ENCODE measurements at places on chromosomes 3 and 15.
A peak's percentile ranks its signal among the peaks of the same experiment; 100 is the strongest.

- H3K4me3 ChIP-seq = no peak overlapping the region
- H3K27ac ChIP-seq = no peak overlapping the region
- peaks cover 11% of the 10 kb centered on the region for H3K36me3 ChIP-seq
- H3K27me3 ChIP-seq = no peaks in the 10 kb centered on the region
- no peaks in the 10 kb centered on the region for H3K4me1 ChIP-seq
Measured at GRCh38 chr3:23900744-23901143, 16.0 kb downstream of the NKIRAS1 start.

DNA sequence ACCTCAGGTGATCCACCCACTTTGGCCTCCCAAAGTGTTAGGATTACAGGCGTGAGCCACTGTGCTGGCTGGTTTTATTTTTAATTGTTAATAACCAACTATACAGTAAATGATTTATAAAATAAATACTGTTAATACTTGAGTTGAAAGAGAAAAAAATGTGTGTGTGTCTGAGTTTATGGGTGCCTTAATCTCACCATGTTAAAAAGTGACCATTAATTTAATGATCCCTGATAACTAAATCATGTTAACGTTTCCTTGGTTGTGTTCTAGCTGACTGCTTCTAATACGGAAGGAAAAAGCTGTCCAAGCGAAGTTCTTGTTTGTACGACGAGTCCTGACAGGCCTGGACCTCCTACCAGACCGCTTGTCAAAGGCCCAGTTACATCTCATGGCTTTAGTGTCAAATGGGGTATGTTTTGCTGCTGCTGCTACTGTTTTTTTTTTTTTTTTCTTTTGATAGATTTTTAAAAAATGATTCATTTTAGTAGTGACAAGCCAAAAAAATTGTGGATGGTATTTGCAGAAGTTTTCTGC is 113.5 kb downstream of the GHSR start:
- no peak for DNase-seq
- no peak overlapping the region for H3K27ac ChIP-seq
- H3K4me1 ChIP-seq = peaks cover 5% of the 10 kb centered on the region
- H3K36me3 ChIP-seq = peaks cover 48% of the 10 kb centered on the region
- no peaks in the 10 kb centered on the region for H3K27me3 ChIP-seq

GRCh38 chr3:195081242-195081963 is 189.6 kb downstream of the XXYLT1 start:
- no peaks in the 10 kb centered on the region for H3K36me3 ChIP-seq
- no peaks in the 10 kb centered on the region for H3K27me3 ChIP-seq
- H3K27ac ChIP-seq = no peak overlapping the region
- H3K4me1 ChIP-seq = no peaks in the 10 kb centered on the region

- peak overlapping the region; percentile 51 for H3K4me3 ChIP-seq
- DNase-seq = no peak
- no peaks in the 10 kb centered on the region for H3K36me3 ChIP-seq
- no peak overlapping the region for H3K27ac ChIP-seq
- peaks cover 45% of the 10 kb centered on the region for H3K27me3 ChIP-seq
Measured at GRCh38 chr3:186360779-186361178, 1.3 kb downstream of the DGKG start.

DNA sequence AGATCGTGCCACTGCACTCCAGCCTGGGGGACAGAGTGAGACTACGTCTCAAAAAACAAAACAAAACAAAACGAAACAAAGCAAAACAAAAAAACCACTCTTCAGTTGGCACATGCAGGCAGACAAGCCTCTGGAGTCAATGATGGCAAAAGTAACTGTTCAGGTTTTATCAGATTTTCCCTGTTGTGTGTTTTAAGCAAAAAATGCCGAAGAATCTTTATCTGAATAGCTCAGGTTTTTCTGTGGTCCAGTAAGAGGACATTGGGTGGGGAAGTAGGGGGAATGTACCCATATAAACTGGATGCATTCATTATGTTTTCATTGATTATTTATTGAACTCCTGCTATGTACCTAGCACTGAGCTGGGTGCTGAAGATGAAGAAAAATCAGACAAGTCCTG is 20.8 kb upstream of the BCL2A1 start:
- H3K27me3 ChIP-seq = peaks cover 9% of the 10 kb centered on the region
- H3K27ac ChIP-seq = no peak overlapping the region
- no peak for DNase-seq
- no peaks in the 10 kb centered on the region for H3K36me3 ChIP-seq
- no peaks in the 10 kb centered on the region for H3K4me1 ChIP-seq

DNA sequence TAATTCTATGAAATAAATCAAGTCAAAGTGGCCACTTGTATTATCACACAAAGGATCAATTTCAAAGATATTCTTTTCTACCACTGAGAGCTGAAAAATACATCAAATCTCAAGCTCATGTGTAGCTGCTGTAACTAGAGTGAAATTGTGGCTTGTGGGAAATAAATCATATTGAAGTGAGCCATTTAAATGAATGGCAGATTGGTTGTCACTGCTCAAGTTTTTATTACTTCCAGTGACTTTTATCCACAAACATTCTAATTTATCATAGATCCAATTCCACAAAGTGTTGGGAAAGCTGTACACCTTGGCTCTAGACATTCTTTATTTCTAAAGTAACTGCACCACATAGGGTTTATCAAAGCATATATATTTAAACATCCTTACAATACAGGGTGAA is 285.4 kb downstream of the CNTN3 start:
- H3K4me1 ChIP-seq = no peaks in the 10 kb centered on the region
- no peaks in the 10 kb centered on the region for H3K36me3 ChIP-seq
- no peak overlapping the region for H3K4me3 ChIP-seq
- H3K27me3 ChIP-seq = no peaks in the 10 kb centered on the region
- H3K27ac ChIP-seq = no peak overlapping the region

DNA sequence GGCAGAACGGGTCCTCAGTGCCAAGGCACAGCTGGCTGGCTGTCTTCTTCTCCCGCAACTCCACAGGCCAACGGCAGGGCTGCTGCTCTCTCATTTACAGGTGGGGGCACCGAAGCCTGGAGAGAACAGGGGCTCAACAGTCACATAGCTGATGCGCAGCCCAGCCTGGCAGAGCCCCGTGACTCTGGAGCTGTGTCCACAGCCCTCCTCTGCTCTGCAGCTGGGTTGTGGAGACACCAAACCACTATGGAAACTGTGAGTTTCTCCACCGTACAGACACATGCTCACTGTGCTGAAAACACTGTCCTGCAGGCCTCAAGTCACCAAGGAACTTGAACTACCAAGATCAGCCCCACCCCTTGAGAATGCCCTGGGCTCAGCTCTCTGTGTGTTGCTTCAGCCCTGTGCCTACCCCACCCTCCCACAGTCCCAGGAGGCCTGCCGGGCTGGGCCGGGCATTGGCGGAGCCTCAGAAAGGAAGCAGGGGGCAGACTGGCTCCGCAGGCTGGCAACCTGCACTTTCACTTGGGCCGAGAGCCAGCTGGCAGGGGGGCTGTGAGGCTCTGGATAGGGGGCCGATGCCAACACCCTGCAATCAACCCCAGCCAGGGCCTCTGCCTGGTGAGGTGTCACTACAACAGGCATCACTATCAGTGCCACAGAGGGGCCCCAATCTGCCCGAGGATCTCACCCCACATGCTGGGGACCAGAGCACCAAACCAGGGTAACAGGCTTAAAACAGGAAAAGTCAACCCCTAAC is 113.7 kb upstream of the RPL32 start:
- peaks cover 88% of the 10 kb centered on the region for H3K4me1 ChIP-seq
- H3K4me3 ChIP-seq = no peak overlapping the region
- DNase-seq = peak; percentile 87
- peak overlapping the region; percentile 76 for H3K27ac ChIP-seq

DNA sequence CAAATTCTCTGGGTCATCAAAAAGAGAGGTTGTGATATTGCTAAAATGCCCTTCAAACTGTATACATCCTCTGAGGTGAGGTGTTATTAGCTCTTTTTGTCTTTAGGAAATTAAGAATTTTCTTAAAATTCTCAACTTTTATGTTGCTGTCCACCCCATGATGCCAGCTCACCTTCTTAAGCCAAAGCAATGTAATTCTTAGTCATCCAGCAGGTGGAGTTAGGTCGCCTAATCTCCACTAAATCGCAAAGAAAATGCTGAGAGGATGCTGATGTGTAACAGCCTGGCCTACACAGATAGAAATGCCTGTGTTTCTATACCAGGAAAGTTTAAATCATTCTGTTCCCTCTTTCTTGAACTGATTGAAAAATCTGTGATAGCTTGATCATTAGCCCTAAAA is 770.2 kb upstream of the ALCAM start:
- no peaks in the 10 kb centered on the region for H3K4me1 ChIP-seq
- H3K27me3 ChIP-seq = no peaks in the 10 kb centered on the region
- DNase-seq = no peak
- no peaks in the 10 kb centered on the region for H3K36me3 ChIP-seq
- H3K27ac ChIP-seq = no peak overlapping the region
- H3K4me3 ChIP-seq = no peak overlapping the region

DNA sequence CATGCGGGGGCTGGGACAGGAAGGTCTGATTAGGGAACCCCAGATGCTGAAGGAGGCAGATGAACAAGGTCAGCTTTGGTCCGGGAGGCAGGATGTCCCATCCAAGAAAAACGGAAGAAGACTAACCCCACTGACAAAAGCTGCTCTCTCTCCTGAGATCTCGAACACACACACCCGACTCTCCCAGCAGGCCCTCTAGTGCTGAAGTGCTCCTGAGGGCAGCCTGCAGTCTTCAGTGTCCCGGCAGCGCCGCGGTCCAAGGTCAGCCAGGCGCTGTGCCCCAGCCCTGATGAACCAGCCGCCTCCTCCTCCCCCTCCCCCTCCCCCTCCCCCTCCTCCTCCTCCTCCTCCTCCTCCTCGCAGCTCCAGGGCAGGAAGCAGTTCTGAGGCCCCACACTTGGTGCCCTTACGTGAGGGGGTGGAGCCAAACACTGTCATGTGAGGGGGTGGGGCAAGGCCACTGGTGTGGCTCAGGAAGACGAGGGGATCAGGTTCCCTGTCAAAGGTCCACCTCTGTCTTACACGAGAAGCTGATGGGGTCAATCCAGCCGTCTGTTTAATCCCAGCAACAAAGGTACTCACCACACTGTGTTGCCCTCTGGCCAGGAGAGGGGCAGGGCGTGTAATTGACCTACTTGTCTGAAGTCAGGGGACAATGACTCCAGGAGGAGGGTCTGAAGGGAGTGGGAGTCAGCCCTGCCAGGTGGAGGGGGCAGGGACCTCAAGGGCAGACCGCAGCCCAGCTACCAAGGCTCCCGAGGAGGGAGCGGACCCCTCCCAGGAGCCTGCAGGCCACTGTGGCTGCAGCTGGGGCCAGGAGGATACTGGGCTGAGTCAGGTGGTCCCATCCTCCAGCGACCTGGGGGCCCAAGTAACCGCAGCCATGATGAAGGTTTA is 34.3 kb downstream of the PRR23E start:
- no peaks in the 10 kb centered on the region for H3K4me1 ChIP-seq
- H3K27ac ChIP-seq = no peak overlapping the region
- no peak for DNase-seq
- no peaks in the 10 kb centered on the region for H3K36me3 ChIP-seq
- peaks cover 17% of the 10 kb centered on the region for H3K27me3 ChIP-seq
- H3K4me3 ChIP-seq = no peak overlapping the region

- no peak overlapping the region for H3K4me3 ChIP-seq
- peaks cover 8% of the 10 kb centered on the region for H3K4me1 ChIP-seq
- no peak for DNase-seq
- no peaks in the 10 kb centered on the region for H3K27me3 ChIP-seq
- H3K36me3 ChIP-seq = no peaks in the 10 kb centered on the region
Measured at GRCh38 chr3:160768918-160769317, 12.9 kb downstream of the PPM1L start.

DNA sequence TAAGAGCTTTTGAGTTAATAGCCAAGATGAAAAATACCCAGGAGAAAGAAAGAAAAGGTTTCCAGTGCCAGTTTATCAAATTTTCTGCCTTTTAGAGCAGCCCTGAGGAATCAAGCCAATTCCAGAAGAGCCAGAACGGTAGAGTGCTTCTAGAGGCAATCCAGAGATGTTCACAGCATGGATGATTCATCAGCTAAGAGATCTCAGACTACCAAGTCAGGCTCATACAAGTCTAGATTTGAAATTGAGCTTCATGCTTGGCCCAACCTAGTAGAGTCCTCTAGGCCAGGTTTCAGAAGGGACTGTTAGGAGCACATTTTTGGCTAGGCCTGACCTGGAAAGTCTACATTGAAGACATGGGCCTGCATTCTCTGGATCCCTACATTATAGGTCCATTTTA is 15.5 kb downstream of the WDR48 start:
- H3K4me1 ChIP-seq = peaks cover 8% of the 10 kb centered on the region
- H3K4me3 ChIP-seq = no peak overlapping the region
- H3K27ac ChIP-seq = no peak overlapping the region
- H3K27me3 ChIP-seq = no peaks in the 10 kb centered on the region
- DNase-seq = no peak
- H3K36me3 ChIP-seq = peaks cover 49% of the 10 kb centered on the region

DNA sequence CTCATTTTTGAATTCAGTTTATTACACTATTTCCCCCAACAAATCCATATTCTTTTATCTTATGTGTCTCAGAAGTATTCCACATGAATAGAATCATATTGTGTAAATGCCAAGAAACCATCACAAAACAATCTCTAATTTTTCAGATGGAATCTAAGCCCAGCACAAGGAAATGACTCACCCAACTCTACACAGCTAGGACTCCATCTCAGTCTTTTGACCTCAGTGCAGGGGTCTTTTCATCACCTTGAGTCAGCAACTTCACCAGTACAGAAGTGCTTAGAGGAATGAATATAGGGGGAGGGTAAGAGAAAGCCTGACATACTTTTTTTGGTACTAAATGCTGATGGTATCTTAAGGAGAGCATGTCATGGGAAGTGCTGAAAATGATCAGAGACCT is 169.3 kb upstream of the LRRN1 start:
- no peaks in the 10 kb centered on the region for H3K27me3 ChIP-seq
- no peak overlapping the region for H3K27ac ChIP-seq
- no peaks in the 10 kb centered on the region for H3K4me1 ChIP-seq
- H3K36me3 ChIP-seq = no peaks in the 10 kb centered on the region
- H3K4me3 ChIP-seq = no peak overlapping the region

- H3K27me3 ChIP-seq = no peaks in the 10 kb centered on the region
- DNase-seq = no peak
- H3K36me3 ChIP-seq = no peaks in the 10 kb centered on the region
- peaks cover 37% of the 10 kb centered on the region for H3K4me1 ChIP-seq
- peak overlapping the region; percentile 96 for H3K4me3 ChIP-seq
Measured at GRCh38 chr15:58748040-58748851, 1.3 kb downstream of the ADAM10 start.

DNA sequence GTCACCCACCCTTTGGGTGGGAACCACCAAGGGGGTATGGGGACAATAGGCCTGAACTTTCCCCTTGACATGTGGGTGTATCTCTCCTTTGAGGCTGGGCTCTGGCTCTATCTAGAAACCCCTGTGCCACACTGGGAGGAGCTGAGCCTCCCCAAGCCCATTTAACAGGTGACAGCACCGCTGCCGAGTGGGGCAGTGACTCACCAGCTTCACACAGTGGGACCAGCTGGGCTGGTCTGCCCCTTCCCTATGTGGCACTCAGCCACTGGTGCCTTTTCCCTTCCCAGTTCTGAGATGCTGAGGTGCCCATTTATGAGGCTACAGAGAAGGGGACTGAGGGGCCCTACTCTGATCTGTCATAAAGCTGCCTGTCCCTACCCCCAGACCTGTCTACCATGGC is 5.1 kb downstream of the PSTPIP1 start:
- no peaks in the 10 kb centered on the region for H3K27me3 ChIP-seq
- H3K27ac ChIP-seq = no peak overlapping the region
- peaks cover 29% of the 10 kb centered on the region for H3K4me1 ChIP-seq
- no peak overlapping the region for H3K4me3 ChIP-seq

- no peaks in the 10 kb centered on the region for H3K27me3 ChIP-seq
- H3K36me3 ChIP-seq = no peaks in the 10 kb centered on the region
- peak overlapping the region; percentile 100 for H3K27ac ChIP-seq
- H3K4me3 ChIP-seq = peak overlapping the region; percentile 93
- no peak for DNase-seq
Measured at GRCh38 chr15:68818769-68819494, 1.8 kb downstream of the ANP32A start.

- H3K4me1 ChIP-seq = no peaks in the 10 kb centered on the region
- no peaks in the 10 kb centered on the region for H3K36me3 ChIP-seq
- H3K27ac ChIP-seq = no peak overlapping the region
- no peak overlapping the region for H3K4me3 ChIP-seq
- no peak for DNase-seq
Measured at GRCh38 chr3:111336511-111336910, 205.5 kb upstream of the CD96 start.
